ENCODE measurements at places on chromosomes 13 and 19.

DNA sequence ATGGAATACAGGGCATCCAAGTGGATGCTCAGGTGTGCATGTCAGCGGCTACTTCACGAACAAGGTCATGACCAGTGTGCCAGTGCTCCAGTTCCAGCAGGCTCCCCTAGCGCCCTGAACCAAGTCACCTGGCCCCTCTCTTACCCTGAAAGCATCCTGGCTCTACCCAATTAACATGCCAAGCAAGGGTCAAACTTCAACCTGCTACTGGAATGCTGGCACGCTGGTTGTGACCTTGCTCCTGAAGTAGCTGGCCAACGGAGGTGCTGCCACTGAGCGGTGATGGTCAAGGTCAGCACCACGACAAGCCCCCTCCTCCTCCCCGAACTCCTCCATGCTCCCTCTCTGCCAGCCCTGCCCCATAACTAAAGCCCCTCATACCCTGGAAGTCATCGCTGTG, 96.0 kb downstream of the CRYL1 start:
- no peak for DNase-seq

DNA sequence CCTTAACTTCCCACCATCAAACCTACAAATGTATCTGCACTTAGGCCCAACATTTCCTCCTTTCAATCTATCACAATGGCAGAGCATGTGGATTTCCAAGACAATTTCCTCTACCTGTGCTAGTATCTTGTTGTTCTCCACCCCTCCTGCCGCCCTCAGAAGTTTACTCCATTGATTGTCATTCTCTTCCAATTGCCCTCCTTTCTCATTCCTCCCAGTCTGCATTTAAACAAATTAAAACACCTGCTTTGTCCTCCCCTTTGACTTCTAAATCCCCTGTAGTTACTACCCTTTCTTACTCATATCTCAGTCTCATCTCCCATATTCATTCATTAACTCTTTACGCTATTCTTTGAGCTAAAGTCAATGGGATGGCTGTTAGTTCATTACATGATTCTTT, 370.6 kb downstream of the DIAPH3 start:
- no peak for DNase-seq

- DNase-seq, result no peak
Measured at GRCh38 chr13:50200569-50200968, 185.3 kb downstream of the KCNRG start.

- DNase-seq, result no peak
Measured at GRCh38 chr13:108104736-108105135, 110.6 kb downstream of the LIG4 start.

- no peak for DNase-seq
Measured at GRCh38 chr13:34224877-34225276, 406.9 kb downstream of the RFC3 start.

- DNase-seq, result no peak
Measured at GRCh38 chr19:55153652-55154264, 3.8 kb downstream of the TNNI3 start.

GRCh38 chr19:2270157-2270422, 11.9 kb downstream of the PEAK3 start:
- peak; percentile 51 for DNase-seq

DNA sequence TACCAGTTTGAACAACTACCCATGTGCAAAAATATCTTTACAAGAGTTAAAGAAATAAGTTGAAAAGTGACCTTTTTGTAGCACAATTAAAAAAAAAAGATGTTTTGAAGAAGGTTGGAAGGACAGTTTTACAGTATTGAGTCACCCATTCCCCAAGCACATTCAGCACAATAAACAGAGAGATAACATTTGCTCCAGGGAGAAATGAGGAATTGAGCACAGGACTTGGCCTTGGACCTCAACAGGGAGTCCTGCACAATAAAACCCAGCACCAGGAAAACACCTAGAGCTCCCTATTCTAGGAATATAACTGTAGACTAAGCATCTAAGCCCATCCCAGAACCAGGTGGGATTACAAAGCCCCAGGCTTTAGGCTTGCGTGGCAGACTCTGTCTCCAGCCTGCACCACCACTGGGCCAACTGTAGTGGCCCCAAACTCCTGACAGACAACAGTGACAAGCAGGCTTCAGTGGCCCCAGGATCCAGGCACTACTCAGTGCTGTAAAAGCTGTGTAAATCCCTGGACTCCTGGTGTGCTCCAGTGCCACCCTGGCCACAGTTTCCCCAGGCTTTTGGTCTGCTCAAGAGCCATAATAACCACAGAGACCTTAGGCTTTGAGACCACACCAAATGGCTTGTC, 857.2 kb downstream of the SLITRK1 start:
- DNase-seq, result no peak

DNA sequence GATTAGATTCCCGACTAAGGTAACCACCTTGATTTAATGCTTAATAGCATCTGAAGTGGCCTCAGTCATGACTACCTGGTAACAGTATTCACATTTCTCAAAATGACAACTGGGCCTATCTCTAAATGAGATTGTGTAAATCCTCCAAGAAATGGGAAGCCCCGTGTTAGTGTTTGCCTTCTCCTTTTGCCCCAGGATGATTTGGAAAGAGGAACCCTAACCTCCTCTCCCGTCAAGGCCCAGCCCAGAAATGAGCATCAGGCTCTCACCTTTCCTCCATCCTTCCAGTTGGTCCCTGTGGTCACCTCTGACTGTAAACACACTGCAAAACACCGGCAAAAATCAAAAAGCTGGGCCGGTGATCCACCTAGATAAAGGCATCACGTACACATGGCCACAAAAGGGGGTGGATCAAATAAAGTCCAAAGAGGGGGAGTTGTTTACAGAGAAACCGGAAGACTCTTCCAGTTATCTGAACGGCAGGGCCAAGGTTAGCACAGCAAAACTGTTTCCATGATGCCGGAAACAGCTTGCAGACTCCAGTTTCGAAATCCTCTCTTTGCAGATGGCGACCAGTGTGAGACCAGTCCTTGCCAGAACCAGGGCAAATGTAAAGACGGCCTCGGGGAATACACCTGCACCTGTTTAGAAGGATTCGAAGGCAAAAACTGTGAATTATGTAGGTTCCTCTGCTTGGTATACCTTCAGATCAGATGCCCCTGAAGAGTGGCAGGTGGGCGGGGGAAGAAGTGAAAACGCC, 16.4 kb downstream of the F10 start:
- DNase-seq, result no peak

DNA sequence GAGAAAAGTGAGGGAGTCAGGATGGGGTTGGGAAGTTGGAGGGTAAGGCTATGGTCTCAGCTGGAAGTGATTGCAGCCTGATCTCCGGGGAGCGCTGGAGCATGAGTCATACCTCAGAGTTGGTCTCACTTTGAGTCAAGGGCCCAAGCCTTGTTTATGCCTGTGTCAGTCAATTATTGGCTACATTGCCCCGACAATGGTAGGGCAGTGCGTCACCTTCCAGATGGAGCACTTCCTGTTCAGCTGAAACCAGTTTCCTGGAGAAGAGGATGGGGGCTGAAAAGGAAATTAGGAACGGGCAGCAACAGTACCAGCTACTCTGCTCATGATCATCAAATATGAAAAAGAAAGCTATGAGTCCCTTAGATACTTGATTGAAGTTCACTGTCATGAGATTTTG, 60.4 kb downstream of the ADGRE1 start:
- DNase-seq, result peak; percentile 85

DNA sequence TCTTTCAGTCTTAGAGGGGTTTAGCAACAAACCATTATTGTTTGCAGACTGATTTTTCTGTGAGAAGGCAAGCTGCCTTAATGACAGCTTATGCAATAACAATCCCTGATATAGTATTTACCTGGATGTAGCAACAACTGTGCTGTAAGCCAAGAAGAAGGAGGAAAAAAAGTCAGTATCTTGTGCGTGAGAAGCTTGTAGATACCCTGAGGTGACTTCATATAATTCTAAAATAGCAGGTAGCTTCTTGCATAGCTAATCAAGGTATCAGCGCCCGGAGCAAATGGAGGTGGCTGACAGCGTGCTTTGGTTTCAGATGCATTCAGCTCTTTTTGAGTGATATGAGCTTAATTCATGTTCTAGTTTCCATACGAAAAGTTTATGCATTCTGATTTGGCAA, 309.8 kb downstream of the KLF5 start:
- DNase-seq, result no peak

DNA sequence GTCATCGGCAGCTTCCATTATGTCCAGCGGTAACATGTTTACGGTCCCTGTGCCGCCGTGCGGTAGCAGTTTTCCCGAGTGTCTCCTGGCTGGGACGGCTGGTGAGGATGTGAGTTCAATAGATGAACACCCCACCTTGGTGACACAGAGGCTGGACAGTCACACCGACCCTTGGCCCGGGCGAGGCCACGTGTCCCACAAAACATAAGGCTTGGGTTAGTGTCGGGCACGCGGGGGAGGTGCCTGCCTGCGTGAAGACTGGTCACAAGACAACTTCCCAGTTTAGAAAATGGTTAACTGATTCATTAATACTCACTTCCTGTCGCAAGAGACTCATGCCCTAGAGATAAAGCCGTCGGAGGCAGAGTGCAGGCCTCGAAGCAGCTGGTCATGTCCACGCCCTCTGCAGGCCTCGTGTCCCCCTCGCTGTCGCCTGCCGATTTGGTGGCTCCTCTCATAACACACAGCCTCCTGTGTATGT, 17.2 kb downstream of the RASA3 start:
- no peak for DNase-seq

DNA sequence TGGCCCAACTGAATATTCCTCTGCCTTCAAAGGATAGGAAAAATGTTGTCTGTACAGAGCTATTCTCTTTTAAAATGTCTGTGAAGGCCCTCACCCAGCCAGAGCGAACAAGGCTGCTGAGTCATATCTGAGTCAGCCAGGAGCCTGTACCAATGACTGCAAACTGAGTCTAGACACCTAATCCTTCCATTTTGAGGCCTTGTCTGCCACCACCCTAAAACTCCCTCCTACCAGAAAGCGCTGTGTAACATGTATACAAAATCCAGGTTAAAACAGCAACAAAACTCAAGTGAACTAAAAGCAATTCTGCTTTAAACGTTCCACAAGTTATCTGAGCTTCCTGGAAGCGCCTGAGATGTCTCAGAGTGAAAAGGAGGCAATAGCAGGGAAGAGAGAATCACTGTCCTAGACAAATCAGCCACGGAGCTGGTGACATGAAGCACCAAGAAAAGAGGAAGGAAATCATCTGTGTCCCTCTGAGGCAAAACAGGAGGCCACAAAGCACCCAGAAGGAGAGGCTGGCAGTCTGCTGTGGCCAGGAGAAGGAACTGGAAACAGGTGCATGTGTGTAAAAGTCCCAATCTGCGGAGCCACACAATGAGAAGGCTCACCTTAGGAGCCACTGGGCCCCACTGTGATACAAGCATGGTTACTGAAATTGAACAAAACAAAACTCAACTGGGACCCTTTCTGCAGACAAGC, 10.2 kb downstream of the DHRS12 start:
- peak; percentile 74 for DNase-seq

DNA sequence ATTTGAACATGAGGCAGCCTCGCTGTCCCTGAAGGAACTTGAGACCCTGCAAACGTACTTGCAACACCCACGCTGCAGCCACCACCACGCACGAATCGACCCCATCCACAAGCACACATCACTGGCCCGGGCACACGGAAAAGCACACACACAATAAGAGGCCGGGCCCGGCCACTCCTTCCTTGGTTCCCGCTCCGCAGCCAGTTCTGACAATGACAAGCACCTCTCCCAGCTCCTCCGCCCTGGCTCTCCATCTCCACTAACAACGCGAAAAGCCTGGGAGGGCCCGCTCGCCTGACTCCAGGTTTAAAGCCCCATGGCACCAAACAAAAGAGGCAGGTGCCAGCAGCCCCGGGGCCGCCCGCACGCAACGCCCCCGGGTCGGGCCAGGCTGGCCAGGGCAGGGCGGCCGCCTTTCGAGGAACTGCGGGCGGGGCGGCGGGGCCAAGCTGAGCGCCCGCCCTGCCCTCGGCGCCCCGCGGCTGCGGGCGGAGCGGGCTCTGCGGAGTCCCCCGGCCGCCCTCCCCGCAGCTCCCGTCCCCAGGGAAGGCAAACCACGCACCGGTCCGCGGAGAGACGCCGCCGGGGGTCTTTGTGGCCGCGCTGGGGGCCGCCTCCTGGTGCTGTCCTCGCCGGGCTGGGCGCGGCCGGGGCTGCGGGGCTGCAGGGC, 495 bp downstream of the DCLK1 start:
- no peak for DNase-seq

GRCh38 chr13:29568731-29569130, 26.8 kb downstream of the SLC7A1 start:
- no peak for DNase-seq

- peak; percentile 49 for DNase-seq
Measured at GRCh38 chr13:35157143-35157755, 215.2 kb downstream of the NBEA start.

- DNase-seq, result no peak
Measured at GRCh38 chr19:36182612-36183244, 30.5 kb upstream of the COX7A1 start.

- DNase-seq, result peak; percentile 2
Measured at GRCh38 chr13:22235285-22235949, 564.5 kb downstream of the FGF9 start.

DNA sequence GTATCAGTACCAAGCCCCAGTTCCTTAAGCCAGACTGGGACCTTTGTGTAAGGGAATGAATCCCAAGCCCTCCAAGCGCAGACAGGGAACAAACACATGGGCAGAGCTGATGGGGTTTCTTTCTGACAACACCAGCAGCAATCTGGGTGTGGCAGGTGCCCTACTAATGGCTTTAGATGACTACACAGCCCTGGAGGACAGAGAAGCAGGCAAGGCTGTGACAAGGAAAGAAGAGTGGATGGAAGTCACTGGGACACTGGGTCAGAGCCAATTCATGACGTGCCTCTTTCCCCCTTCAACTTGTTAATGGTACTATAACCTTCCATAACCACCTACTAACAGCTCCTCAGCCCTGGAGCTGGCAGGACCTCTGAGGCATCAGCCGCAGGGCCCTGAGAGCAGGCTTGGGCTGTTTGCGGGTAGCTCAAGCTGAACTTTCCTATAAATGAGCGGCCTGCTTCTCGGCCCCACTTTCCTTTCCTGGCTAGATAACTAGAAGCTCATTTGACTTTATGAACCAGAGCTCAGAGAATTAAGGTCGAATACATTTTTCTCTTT, 38.9 kb downstream of the RASL11A start:
- no peak for DNase-seq

GRCh38 chr13:24053519-24054251, 106.8 kb upstream of the SPATA13 start:
- peak; percentile 85 for DNase-seq

- DNase-seq, result no peak
Measured at GRCh38 chr19:56119582-56119978, 1.5 kb downstream of the ZNF787 start.

- DNase-seq, result no peak
Measured at GRCh38 chr19:49930483-49931011, 1.2 kb upstream of the NUP62 start.

Data from activated CD4-positive, alpha-beta T cell treated with anti-CD3 and anti-CD28 coated beads, Interleukin-2, Interleukin-6, amounts not matched to agents 100 ng/mL and 50 ng/mL, durations not matched to agents 16 hours and 8 hours (primary cell).